ENCODE measurements at places on chromosomes 12 and 14.

- DNase-seq, result no peak
These were observed 145.0 kb downstream of the BTG1 start for GRCh38 chr12:92000597-92000996.

- DNase-seq, result no peak
These were observed 545 bp upstream of the GALNT9 start for GRCh38 chr12:132329720-132330548.

DNA sequence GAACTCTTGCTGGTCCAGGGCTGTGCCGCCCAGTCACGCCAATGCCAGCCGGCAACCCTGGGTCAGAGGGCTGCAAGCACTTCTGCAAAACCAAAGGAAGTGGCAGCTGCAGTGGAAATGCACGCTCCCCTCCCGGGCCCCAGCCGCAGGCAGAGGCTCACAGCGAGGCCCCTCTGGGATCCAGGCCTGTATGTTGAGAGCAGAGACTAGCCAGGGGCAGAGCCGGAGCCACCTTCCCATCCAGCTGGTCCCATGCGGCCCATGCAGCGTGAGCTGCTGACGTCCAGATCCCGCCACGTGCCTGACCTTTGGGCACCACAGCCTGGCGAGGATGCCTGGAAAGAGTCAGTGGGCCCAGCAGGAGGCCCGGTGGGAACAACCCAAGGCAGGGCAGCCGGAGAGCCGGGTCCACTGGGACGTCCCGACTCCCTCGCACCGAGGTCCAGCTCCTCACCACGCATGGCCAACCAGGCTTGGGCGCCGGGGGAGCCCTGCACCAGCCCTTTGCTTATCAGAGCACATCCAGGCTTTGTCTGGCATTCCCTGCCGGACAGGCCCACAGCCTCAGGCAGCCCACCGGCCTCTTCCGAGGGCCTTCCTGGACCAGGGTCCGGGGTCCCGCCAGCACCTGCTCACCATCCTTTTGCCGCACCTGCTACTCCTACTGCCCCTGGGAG, 4.3 kb downstream of the GPR132 start:
- no peak for DNase-seq

DNA sequence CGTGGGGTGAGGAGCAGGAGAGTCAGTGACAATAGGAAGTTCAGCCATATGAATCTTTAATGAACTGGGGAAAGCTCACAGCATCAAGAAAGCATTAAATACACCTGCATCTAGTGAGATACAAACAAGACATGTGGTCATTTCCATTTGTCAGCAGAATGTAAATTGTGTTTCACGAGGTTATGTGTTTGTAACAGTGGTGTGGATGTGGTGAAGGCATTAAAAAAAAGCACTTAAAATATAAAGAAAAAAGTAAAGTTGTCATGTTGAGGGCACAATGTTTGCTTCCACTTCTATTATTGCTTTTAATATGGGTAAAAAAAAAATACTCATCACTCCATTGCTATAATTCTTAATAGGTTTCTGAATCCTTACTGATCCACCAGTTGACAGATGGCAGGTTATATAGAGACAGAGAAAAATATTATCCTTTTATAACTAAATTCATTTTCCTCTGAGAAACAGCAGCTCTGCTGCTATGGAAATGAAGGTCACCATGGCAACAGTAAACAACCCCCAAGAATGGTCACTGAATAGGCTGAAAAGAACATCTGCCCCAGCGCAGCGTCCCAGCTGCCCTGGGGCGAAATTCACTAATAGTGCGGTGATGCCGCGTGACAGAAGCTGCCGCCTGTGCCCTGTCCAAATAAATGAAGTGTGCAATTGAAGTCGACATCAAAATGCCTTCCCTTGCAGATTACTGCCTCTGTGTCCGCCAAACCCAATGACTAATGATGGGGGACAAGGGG, 226.1 kb downstream of the FOXN3 start:
- no peak for DNase-seq

DNA sequence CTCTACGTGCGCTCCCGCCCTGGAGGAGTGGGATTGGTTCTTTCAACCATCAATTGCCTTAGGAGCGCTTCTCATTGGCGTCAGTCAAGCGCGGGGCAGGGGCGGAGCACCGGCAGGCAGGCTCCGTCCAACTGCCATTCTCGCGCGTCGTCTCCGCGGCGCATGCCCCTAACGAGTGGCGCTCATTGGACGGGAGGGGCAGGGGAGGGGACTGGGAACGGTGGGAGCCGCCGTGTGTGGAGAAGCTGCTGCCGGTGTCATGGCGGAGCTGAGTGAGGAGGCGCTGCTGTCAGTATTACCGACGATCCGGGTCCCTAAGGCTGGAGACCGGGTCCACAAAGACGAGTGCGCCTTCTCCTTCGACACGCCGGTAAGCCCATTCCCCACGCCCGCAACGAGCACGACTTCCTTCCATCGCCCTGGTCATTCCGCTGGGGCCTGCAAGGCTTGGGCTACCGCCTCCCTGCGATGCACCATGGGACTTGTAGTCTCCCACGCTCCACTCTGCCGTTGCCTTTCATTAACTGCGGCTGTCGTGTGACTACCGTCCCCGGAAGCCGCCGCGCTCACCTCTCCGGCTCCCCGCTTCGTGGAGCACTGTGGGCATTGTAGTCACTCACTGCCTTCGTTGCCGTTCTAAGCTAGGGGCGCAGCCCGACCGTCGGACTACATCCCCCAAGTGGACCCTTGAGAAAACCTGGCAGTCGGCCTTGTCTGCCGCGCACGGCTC, at the start of gene USP5:
USP5 (plus strand) TSS at position 230 of the 730 bp plus-strand sequence; CDS start at position 260, 30 bp downstream.
- peak; percentile 100 for DNase-seq

- DNase-seq, result peak; percentile 16
These were observed 120.9 kb downstream of the SINHCAF start for GRCh38 chr12:31205054-31205453.

GRCh38 chr12:30823156-30823699, 68.5 kb upstream of the CAPRIN2 start:
- no peak for DNase-seq

- DNase-seq, result no peak
These were observed 283.5 kb upstream of the DIO2 start for GRCh38 chr14:80494769-80495168.

DNA sequence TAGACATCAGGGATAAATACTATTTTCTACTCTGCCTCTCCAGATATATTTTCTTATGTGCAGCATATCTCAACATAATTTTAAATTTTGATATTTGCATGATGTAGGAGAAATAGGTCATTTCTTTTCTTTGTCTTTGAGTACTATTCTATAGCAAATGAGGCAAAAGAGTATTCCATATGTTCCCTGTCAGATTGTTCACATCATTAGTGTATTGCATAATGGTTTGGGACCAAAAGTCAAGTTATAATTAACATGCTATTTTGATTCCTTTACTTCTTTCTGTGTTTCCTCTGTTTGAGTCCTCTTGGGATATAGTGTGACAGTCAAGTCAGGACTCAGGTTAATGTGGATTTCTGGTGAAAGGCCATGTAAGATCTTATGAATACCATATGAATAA, 864.6 kb upstream of the FBXO33 start:
- DNase-seq, result no peak

DNA sequence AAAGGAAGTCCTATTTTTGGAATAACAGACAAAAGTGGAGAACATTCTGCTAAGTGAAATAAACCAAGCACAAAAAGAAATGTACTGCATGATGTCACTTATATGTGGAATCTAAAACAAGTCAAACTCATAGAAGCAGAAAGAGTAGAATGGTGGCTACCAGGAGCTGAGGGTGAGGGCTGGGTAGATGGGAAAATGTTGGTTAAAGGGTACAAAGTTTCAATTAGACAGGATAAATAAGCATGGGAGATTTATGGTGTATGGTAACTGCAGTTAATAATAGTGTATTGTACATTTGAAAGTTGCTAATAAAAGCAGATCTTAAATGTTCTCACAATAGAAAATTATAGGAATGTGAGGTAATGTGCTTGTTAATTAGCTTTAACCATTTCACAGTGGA, 12.8 kb downstream of the LUM start:
- DNase-seq, result no peak

DNA sequence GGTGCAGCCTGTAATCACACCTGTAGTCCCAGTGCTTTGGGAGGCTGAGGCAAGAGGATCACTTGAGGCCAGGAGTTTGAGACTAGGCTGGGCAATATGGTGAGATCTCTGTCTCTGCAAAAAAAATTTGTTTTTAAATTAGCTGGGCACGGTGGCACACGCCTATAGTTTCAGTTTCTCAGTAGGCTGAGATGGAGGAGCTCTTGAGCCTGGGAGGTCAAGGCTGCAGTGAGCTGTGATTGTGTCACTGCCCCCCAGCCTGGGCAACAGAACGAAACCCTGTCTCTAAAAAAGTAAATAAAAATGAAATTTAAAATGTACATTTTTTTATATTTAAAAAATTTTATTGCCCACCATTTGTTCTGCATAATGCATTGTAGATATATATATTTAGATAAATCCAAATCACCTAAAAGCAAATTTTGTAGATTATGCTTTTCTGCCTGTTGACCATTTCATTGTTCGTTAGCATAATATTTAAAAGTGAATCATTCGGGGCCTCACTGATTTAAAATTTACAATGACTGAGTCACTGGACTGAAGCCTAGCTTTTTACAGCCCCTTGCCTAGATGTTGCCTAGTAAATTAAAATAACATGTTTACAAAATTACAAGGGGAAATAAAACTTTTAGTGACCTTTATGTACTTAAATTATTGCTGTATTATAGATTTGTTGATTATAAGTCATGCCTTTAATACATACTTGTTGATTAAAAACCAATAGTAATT, 87.9 kb downstream of the USP15 start:
- no peak for DNase-seq

DNA sequence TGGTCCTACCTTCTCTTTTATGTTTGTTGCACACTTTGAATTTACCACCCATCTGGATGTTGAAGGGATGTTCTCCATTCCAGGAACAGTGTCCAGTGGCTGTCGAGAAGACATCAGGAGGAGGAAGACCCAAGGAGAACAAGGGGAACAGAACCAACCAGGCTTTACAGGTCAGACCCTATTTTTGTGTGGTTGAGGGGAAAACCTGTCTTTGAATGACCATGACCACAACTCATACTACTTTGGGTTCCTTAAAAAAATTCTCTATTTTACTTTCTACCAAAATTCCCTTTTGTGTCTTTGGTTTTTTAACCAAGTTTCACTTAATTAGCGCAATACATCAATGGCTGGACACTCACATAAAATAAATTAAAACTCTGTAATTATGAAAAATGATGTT, 78.7 kb downstream of the PLXNC1 start:
- DNase-seq, result no peak

DNA sequence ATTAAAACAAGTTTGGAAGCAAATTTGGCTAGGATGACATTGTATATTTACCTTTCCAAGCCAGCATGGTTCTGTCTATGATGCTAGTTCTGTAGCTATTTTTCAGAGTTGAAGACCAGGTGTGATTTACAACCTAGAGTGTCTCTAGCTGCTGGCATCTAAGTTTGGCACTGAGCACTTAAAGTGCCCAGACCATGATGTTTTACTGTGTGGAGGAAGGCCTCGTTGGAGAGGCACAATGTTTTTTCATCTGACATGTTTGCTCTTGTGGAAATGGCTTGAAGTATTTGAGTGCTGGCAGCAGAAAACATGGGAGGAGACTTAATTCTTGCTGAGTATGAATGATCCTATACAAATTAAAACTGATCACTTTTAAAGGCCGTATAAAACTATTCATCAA, 13.0 kb upstream of the C12orf71 start:
- no peak for DNase-seq

DNA sequence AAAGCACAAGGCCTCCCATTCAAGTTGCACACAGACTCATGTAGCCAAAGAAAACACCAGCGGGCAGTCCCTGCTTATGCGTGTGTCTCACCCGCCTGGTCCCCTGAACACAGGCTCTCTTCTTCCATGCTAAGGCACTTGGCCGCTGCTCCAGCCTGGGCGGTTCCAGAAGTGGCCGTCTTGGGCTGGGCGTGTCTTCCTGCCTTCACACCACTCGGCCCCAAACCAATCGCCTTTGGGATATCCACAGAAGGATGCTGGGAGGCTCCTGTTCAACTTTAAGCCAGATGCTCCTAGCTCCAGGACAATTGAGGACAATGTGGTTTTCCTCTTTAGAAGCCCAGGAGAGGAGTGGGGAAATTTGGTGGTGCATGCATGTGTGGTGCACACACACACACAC, 2.2 kb downstream of the SCARB1 start:
- no peak for DNase-seq

- no peak for DNase-seq
These were observed 414.8 kb downstream of the RMST start for GRCh38 chr12:97877404-97877803.

- DNase-seq, result no peak
These were observed 39.8 kb downstream of the DIO3 start for GRCh38 chr14:101600891-101601605.

GRCh38 chr12:80412343-80412953, 31.6 kb upstream of the PTPRQ start:
- DNase-seq, result no peak

- DNase-seq, result no peak
These were observed 11.1 kb downstream of the SVOP start for GRCh38 chr12:109009766-109010165.

GRCh38 chr12:16325426-16325825, 22.0 kb upstream of the MGST1 start:
- DNase-seq, result no peak

DNA sequence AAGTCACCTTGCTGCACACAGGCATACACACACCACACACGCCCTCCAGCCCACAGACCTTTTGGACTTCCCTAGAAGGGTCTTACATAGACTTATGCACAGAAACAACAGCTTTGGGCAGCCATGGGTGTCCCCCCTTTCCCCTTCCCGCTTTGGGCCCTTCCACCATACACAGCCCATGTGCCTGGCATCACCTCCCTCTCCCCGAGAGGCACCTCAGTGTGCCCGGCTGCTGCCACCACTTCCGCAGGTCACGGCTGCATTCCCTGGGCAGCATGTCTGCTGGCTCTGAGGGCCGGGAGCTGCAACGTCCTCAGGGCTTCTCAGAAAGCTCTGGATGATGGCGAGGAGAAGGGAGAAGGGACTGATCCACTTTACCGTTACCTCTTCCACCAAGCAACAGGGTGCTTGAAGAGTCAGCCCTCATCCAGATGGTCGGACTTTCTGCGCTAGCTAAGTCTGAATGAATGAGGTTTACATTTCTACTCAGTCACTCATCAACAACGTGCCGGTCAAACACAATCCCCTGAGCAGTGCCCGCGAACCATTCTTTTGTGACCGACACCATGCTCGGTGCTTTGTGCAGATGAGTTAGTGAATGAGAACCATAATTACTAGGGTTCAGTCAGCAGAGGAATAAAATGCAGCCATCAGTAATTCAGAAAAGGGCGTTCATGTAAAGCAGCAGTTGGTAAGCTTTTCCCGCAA, 72.2 kb upstream of the BCL11B start:
- no peak for DNase-seq

DNA sequence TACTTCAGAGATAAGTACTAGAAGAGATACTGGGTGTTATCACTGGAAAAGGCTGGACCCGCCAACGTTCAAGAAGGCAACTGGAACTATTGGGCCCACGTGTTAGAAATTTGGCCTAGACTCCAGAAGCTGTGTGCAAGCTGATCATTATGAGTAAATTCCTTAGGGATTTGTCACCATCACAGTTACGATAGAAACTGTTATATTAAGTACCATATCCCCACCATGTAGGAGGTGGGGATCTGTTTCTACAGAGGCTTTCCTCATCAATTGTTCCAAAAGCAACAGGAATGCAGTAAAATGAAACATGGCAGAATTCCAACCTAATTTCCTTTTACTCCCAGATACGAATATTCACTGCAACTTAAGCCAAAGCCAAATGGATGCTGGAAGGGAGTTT, 170.7 kb downstream of the NOVA1 start:
- no peak for DNase-seq

Measured in CD4-positive, alpha-beta T cell (primary cell).